Left cardiac atrium (tissue), 4 donors: ENCODE measurements at places on chromosomes 13 and 19. TPM values are rescaled to one million over a fixed set of nuclear protein-coding genes. Genes with fewer than 3 reads are reported as not detected.
A peak's percentile ranks its signal among the peaks of the same experiment; 100 is the strongest.

GRCh38 chr19:30090476-30090875 lies 148.4 kb downstream of the URI1 start:
- no peak for DNase-seq

GRCh38 chr19:35246466-35247092 lies 2.2 kb upstream of the LSR start:
- no peak for DNase-seq

GRCh38 chr13:43094901-43095300 lies 71.5 kb downstream of the DNAJC15 start:
- no peak for DNase-seq

- no peak for DNase-seq
Measured at GRCh38 chr19:1616396-1616795, 11.1 kb upstream of the UQCR11 start.

DNA sequence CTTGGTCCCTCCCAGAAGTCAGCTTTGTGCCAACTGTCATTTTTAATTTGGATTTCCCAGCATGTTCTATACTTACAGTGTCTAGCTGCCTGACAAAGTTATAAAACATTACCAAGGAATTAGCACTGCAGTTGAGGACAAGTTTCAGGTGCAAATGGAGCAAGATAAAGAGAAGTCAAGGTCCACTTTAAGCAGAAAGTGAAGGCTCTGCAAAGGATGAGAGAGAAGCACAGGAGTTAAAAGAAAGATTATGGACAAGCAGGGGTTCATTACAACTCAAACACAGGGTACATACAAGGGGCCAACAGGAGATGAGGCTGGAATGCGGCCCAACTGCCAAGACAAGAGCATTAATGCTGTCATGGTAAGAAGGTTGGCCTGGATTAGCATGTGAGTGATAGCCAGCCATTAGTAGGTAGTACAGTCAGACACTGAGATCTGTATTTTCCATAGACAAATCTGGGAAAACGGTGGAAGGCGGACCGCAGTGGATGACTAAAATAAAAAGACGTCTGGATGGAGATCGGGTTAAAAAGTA lies 17.6 kb downstream of the UBL3 start:
- no peak for DNase-seq

- DNase-seq: no peak
Measured at GRCh38 chr19:17159466-17160393, 55.4 kb upstream of the USE1 start.

- peak; percentile 64 for DNase-seq
Measured at GRCh38 chr19:10565028-10565566, 713 bp downstream of the KRI1 start.

DNA sequence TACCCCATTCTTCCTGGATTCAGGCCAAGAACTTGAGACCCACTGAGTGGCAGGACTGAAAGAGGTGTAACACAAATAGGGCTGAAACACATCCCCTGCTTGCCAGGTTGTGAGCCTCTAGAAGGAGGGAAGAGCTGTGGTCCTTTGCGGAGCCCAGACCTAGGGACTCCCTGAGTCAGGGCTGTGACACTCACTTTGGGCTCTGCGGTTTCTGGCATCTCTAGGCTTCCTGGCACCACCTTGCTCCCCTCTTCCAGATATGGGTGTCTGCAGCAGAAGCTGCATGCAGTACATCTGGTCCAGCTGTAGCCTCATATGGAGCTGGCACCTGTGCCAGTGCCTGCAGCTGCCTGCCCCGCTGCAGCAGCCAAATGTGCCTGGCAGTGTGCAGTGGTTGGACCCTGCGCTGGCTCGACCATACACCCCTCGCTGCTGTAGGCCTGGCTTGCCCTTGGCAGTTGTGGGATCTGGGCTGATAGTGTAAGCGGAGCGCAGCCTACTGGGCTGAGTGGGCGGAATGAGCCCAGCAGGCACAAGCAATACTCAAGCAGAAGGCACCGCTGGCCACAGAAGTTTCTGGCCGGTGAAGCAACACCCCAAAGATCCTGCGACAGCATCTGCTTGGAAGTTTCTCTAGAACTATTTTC lies 290.4 kb downstream of the SLITRK6 start:
- DNase-seq: no peak

Gene DACT3
- total RNA-seq: 15.1 TPM

Gene TEX26
- total RNA-seq: 0.15 TPM

Gene C1QTNF9B
- 1.3 TPM for total RNA-seq

Gene OR7C1
- not detected for total RNA-seq

Gene GJB6
- not detected for total RNA-seq

Gene PSG5
- total RNA-seq: not detected

Gene FCHO1
- 1.5 TPM for total RNA-seq
